Endothelial cell (in vitro differentiated cells): ENCODE measurements at places on chromosomes 7 and 10.
A peak's percentile ranks its signal among the peaks of the same experiment; 100 is the strongest.

DNA sequence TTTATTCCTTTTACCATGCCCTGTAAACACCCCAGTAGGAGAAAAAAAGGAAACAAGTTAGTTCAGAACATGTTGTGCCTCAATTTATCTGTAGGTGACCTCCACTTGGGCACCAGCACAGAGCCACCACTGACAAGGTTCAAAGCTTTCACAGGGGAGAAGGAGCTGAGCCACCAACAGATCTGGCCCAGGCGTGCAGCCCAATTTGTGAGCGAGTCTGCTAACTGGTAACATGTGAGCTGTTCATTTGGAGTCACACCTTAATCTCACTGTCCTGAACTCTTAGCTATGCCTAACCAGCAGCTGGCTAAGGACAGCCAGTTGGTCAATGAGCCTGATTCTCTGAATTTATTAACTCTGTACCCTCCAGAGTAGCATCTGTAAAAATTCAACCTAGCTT lies 78.4 kb upstream of the CAMK2B start:
- no peak for DNase-seq

DNA sequence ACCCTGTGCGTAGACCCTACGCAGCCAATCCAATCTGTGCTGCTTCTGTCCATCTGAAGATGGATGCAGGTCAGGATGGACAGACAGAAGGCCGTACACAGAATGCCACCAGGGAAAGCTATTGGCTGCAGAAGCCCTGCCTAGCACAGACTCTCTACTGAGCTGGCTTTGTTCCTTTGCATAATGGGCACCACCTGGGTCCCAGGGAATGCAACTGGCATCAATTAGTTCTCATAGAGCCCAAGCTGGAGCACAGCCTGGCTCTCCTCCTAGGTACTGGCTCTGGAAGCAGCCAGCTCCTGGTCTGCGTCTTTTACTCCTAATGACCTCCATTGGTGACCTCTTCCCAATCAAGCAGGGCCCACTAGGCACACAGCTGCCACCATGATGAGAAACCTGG lies 26.8 kb upstream of the CACUL1 start:
- DNase-seq, result no peak

- no peak for DNase-seq
Measured at GRCh38 chr7:70951271-70951962, 180.5 kb upstream of the GALNT17 start.

DNA sequence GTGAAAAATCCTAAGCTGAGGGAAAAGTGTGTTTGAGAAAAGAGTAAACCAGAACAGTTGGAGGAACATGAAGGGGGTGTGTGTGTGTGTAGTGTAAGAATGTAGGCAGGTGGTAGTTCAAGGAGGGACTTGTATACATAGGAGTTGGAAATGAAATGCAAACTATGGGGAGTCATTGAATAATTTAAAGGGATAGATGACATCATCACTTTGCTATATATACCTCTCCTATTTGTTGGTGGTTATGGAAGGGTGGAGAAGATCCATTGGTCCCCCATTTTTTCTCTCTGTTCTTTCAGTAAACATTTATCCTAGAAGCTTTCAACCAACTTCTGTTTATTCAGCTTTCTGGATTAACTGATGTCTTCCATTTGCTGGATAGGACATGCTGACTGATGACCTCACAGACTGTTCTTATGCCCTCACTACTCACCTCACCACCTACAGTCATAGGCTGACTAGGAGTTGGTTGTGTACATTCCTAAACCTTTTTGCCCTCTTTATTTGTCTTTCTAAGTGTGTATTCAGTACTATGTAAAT lies 20.8 kb downstream of the PPP1R9A start:
- DNase-seq, result no peak

DNA sequence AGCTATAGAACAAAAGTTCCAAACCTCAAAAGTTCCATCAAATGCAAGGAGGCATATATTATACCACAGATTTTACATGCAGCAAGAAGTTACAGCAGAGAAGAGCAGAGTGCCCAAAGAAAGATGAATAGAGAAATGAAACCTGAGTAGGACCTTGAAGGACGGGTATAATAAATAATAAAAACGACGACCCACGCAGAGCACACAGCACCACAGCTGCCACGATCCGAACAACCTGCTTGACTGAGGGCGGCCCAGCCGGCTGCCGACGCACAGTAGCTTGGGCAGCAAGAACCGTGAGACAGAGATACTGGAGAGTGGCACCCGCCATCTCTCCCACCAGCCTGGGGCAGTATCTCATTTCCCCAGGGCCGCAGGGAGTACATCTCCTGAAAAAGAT lies 79.0 kb downstream of the HIPK2 start:
- no peak for DNase-seq

DNA sequence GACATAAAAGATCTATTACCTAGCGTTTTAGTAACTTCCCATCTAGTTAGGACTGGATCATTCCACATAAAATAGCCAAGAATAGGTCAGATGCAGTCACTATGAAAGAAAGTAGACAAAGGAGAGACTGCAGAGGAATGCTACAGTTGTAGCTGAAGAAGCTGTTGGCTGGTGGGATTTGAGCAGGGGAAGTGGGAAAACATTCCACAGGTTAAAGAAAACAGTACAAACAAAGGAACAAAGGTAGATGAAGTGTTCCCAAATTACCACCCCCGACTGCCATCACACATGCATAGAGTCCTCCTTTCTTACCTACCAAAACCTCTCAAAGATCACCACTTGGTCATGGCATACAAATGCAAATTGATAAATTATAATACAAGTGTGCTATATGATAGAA lies 41.8 kb downstream of the DLD start:
- DNase-seq, result no peak

DNA sequence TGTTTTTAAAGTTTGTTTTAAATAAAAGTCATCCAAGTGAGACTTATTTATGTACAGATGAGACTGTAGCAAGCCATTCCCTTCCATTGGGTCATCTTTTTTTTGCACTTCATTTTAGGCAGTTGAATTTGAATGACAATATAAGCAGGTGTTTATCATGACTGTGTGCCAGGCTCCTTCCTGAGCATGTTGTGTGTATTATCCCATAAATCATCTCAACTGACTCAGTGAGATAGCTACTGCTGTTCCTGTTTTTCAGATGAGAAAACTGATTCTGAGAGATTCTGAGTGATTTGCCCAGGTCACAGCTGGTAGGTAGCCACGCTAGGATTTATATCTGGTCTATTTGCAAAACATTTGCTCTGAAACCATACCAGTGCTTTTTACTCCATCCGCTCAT lies 11.7 kb downstream of the TMEM254 start:
- no peak for DNase-seq

DNA sequence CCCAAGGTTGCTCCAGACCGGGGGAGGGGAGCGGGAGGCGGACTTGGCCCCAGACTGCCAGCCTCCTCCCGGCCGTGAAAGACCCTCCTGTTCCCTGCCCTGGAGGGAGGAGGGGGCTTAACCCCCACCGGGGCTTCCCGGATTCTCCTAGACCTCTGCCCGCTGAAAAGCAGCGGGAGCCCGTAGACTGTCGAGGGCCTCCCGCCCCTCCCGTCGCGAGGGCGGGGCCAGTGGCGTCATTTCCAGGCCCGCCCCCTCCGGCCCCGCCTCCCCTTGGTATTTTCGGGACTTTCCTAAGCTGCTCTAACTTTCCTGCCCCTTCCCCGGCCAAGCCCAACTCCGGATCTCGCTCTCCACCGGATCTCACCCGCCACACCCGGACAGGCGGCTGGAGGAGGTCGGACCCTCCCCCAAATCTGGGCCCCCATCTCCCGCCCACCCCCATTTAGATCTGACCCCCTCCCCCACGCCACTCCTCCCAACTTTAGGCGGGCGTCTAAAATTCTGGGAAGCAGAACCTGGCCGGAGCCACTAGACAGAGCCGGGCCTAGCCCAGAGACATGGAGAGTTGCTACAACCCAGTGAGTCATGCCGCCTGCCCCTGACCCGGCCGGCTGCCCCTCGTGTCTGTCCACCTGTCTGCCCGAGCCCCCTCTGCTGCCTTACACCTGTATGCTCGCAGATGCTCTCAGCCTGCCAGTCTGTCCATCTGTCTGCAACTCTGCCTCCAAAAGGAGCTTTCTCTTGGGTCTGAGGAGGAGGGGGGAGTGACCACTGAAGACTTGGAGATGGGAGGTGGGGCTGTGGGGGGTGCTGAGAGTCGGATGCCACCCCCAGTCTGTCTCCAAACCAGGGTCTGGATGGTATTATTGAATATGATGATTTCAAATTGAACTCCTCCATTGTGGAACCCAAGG lies at the start of gene NFKB2:
TSS of gene NFKB2 (plus strand) at position 306 of the 917 bp plus-strand sequence. CDS start at position 561, 255 bp downstream.
- peak; percentile 91 for DNase-seq

GRCh38 chr10:82932451-82932850 lies 1057.5 kb downstream of the NRG3 start:
- DNase-seq, result no peak

GRCh38 chr7:1703871-1704810 lies 34.1 kb downstream of the ELFN1 start:
- no peak for DNase-seq

- DNase-seq, result no peak
Measured at GRCh38 chr10:48804740-48805182, 120.1 kb downstream of the WDFY4 start.

- no peak for DNase-seq
Measured at GRCh38 chr10:11401264-11402235, 209.9 kb downstream of the USP6NL start.

DNA sequence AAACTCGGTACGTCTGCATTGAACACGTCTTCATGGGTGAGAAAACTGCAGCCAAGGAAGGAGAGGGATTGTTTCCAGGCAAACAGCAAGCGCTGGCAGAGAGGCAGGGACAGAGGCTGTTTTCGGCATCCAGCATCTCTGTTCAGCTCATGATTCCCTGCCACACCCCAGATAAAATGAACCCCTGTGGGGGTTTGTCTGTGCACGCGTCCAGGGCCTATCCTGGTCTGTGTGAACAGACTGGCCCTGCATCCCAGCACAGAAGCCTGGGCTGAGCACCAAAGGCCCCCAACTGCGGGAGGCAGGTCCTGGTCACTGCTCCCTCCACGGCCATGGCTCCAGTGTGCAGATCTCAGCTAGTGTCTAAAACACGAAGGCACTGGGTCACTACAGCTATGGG lies 83.3 kb upstream of the FAM20C start:
- DNase-seq, result no peak

GRCh38 chr10:49162761-49163310 lies 25.4 kb downstream of the TMEM273 start:
- no peak for DNase-seq

GRCh38 chr10:56449770-56450169 lies 88.7 kb upstream of the ZWINT start:
- no peak for DNase-seq

DNA sequence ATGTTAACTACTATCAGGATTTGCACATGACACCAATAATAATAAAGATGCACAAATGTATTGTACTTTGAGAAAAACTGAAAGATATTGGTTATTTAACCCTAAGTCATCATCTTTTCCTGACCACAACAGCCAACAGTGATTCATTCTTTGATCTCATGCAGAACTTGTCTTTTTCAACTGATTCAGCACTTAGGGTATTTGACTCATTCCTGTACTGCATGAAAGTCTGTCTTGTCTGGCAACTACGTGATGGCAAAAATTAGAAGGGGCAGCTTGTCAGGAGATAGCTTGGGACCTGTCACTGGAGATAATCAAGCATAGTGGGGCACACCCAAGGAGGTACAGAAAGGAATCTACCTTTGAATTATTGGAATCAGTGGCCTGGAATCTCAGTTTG lies 77.8 kb upstream of the LRRC17 start:
- DNase-seq, result no peak

GRCh38 chr7:152556013-152556755 lies 119.8 kb downstream of the XRCC2 start:
- DNase-seq, result no peak

DNA sequence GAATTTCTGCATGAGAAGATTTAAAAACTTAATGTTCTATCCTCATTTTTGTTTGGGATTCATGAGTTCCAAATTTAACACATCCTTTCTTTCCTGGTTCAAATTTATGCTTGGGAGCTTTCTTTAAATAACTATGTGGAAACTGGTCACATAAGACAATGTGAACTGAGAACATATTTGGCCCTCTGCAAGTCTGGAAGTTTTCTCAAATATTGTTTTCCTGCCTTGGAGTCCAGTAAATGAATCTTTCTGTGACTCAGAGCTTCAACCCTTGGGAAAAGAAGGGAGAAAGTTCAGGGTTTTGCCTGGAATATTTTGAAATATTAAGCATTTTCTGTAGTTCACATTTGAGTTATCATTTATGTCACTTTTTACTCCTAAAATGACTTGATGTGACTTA lies 559.0 kb upstream of the NRP1 start:
- DNase-seq, result no peak

- no peak for DNase-seq
Measured at GRCh38 chr7:16880554-16880953, 1.2 kb downstream of the AGR3 start.

- no peak for DNase-seq
Measured at GRCh38 chr7:95303013-95303905, 21.1 kb downstream of the PON1 start.
